ENCODE measurements at places on chromosomes 11 and 22.

DNA sequence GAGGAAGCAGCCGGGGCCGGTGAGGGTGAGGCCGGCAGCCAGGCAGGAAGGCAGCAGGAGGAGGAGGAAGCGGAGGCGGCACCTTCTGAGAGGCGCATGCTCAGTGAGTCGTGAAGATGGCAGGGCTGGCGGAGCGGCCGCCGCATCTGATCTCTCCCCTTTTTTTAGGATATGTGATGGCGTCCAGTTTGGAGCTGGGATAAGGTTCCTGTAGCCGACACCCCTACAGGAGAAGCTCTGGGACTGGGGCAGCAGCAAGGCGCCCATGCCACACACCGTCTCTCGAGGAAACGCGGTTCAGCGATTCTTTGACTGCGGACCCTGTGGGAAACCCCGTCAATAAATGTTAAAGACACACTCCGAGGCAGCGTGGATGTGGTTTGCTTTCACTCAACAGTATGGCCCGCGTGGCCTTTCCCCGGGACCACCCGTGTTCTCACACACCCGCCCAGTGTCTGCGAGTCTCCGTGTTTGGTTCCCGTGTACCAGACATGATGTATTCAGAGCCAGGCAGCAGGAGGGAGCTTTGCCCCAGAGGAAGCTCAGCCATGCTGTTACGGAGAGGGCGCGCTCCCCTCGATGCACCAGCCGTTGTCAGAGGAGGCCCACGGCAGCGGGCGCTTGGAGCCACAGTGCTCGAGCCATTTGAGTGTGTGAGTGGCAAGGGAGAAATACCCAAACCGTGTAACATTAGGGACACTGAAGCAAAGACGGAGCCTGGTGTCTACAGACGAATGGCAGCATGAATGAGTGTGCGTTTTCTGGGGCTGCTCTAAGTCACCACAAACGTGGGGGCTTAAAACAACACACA, 27.7 kb upstream of the PARVB start:
- no peak for DNase-seq

DNA sequence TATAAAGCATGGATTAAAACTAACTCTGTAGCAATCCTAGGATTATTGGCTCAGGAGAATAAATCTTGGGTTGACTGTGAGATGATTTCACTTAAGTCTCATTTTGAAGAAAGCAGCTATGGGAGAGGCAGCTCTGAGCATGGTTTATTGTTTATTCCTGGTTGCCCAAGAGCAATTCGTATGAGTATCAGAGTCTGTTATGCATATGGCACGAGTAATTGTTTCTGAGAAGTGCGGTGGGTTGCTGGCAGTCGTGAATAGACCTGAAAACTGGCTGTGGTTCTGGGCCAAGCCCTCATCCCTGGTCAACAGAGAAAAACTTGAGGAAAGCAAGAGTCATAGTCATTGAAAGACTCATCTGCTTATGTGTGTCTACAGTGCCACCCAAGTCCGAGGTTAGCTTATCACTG, 26.8 kb downstream of the DIXDC1 start:
- DNase-seq: no peak

DNA sequence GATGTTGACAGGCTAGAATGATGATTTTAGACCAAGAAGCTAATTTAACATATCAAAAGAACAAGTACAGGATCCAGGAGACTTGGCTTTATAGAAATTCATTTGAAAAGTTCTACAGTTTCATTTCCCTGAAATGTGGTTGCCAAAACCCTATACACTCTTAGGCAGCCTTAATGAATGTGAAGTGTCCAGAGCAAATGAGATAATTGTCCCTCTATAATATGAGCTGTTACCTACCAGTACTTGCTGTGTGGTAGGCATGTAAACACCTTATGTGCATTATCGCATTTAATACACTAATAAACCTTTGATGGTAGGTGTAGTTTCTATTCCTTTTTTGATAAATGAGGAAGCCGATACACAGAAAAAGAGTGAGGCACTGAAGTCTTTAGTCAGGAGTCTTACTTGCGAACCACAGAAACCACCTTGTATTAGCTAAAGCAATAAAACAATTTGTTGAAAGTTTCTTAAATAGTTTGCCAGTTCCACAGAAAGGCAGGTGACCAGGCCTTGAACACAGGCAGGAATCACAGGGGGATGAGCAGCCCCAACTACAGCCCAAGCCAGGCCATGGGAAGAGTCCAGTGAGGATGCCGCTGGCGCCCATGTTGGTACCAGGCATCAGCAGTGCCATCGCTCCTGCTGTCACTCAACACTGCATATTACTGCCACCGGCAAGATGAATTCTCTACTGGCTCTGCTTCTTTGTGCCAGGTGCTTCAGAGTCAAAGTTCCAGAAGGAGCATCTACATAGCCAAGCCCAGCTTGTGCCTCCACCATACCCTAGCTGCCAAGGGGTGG, 81.7 kb downstream of the SWAP70 start:
- DNase-seq: no peak

DNA sequence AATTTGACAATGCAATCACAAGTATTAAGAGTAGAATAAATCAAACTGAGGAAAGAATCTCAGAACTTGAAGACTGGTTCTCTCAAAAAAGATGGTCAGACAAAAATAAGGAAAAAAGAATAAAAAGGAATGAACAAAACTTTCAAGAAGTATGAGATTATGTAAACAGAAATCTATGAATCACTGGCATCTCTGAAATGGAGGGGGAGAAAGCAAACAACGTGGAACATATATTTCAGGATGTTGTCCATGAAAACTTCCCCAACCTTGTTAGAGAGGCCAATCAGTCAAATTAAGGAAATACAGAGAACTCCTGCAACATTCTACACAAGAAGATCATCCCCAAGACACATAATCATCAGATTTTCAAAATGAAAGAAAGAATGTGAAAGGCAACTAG, 235.7 kb downstream of the SBF2 start:
- DNase-seq: no peak

- no peak for DNase-seq
These were observed at the start of gene NFAM1 for GRCh38 chr22:42432020-42432596. NFAM1 (minus strand) TSS chr22:42432403; CDS start chr22:42432357, 46 bp downstream.

DNA sequence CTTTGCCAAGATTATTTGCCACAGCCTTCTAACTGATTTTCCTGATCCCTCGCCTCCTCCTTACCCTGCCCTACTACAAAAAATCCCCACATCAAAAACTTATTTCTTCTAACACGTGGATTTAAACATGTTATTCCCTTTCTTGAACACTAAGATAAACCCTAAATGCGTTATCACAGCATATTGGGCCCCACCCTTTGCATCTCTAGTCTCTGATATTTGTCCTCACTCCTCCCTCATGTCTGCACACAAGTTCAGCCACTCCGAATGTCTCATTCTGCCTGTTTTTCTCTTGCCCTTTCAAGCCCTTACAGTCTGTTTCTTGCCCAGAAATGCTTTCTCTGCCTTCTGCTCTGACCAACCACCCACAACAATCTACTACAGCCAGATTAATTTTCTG, 10.6 kb upstream of the ACER3 start:
- no peak for DNase-seq

DNA sequence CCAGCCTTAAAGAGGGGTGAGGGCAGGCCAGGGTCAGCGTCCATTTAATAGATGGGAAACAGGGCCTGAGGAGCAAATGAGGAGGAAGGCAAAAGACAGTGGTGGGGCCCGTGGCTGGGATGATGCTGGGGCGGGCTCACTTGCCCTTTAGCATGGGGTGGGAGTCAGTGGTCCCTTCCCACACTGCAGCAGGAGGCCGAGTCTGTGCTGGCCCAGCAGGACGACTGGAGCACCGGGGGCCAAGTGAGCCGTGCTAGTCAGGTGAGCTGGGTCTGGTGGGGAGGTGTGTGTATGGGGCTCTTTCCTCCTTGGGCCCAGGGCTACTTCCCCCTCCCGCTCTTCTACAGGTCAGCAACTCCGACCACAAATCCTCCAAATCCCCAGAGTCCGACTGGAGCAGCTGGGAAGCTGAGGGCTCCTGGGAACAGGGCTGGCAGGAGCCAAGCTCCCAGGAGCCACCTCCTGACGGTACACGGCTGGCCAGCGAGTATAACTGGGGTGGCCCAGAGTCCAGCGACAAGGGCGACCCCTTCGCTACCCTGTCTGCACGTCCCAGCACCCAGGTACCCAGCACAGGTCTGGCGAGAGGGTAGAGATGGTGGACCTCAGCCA, 12.8 kb downstream of the SCYL1 start:
- no peak for DNase-seq

DNA sequence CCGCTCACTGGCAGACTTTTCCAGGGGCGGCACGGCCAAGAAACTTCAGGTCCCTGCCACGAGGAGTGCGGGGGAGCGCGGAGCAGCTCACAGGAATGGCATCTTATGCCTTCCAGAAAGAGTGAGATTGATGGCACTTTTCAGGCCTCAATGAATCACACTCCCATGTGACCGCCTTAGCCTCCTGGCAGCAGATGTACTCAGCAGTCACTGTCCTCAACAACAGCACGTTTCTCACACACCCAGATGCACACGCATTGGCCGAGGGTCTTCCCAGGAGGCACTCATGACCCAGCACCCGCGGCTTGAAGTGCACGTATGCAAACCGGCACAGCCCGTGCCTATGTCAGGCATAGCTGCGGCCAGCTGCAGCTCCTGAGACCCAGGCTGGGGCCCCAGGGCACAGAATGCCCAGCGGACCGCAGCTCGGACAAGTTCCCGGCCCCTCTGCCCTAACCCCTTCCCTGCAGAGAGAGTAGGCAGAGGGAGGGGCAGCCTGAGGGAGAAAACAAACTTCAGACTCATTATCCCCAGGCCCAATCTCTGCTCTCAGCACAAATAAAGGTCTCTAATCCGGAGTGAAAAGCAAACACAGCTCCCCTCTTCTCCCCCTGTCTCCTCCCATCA, 48.3 kb downstream of the RPUSD4 start:
- peak; percentile 95 for DNase-seq

Measured in RCC 7860 (cell line).